ENCODE measurements at places on chromosomes 16 and 17.
A peak's percentile ranks its signal among the peaks of the same experiment; 100 is the strongest.

- peak; percentile 87 for DNase-seq
Observed at GRCh38 chr17:16217002-16217635, at the start of gene PIGL. Gene PIGL, plus strand, starts transcription at chr17:16217210. Its CDS starts 17 bp downstream, at chr17:16217227.

DNA sequence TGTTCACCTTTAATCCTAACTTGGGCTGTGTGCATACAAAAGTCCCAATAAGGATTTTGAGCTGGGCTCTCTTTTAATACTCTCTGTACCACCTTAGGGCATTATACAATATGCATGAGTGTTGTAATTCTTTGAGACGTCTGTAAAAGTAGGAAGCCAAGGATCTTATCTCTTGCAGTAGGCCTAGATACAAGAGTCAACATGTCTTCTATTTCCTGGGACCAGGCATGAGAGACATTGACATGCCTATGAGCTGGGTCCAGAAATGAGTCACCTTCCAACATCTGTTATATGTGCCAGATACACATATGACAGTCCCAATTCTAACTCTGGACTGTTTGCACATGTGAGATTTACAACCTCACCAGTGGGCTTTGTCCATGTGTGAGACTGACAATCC lies 1911.2 kb downstream of the TP53TG3F start:
- no peak for DNase-seq

DNA sequence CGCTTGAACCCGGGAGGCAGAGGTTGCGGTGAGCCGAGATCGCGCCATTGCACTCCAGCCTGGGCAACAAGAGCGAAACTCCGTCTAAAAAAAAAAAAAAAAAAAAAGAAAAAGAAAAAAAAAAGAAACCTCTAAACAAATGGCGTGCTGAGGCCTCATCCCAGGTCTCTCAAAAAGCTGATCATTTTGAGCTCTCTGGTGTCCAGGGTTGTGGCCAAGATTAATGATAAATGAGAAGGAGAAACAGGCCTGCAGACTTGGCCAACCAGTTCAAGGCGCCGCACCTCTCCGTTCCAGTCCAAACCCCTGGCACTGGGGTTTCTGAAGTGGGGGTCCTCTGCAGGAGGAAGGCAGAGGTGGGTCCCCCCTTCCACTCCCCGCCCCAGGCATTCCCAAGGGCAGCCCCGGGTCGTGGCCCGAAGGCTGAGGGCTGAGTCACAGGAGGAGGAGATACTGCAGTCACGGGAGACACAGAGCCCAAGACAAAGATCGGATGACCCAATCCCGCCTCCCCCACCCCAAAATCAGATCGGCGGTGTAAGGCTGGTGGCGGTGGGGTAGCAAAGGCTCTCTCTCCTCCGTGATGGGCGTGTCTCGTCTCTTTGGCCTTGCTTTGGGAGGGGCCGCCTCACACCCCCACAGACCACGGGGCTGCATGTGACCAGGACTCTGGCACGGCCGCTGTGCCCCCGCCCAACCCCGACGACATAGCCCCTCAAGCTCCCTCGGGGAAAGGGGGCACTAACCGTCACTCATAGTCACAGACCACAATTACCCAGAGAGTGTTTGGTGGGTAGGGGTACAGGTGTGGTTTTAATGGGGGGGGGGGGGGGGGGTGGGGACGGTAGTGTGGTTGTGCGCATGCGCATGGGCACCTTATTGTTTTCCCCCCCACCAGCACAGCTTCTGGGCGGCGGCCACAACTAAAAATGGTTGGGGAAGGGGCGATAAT lies 1.1 kb downstream of the VAT1 start:
- no peak for DNase-seq

DNA sequence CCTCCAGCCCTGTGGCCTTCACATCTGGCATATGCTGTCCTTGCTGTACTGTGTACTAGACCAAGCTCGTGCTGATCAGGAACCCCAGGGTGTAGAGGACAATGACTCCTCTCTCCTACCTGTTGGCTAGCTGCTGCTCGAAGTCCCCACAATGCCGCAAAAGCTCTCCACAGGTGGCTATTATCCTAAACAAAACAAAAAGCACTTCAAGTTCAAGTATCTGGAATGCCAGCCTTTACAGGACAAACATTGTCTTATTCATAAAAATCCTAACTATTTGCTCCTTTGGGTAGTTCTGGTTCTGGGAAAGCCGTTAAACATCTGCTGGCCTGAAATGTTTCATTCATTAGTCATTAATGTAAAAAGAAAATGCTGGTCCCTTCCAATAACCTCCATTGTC lies 42.8 kb downstream of the COG7 start:
- DNase-seq = no peak

DNA sequence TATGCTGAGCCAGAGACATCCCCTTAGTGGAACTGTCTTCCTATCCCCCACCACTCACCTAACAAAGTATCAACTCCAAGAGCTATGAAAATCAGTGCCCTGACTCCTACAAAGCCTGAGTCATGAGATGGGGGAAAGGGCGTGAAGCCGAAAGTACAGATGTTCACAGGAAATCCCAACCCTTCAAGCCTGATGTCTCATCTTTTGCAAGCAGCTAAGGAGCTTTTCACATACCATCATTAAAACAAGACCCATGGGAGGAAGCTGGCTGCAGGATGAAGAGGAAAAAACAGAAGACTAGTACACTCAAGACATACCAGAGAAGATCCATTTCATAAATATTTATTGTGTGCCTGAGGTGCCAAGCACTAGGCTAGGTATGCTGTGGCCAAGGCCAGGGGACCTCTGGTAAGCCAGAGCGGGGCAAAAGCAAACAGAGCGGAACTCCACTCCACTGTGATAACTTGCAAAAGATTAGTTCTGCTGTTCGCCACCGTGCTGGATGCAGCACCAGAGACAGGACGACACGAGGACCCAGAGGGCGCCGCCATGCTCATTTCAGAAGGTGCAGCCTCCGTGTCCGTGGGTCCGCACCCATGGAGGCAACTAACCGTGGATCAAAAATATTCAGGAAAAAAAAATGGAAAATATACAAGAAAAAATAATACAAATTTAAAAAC lies 4.5 kb upstream of the MNT start:
- no peak for DNase-seq
